ENCODE measurements at places on chromosomes 7 and 10. TPM values are rescaled to one million over a fixed set of nuclear protein-coding genes. Genes with fewer than 3 reads are reported as not detected.

DNA sequence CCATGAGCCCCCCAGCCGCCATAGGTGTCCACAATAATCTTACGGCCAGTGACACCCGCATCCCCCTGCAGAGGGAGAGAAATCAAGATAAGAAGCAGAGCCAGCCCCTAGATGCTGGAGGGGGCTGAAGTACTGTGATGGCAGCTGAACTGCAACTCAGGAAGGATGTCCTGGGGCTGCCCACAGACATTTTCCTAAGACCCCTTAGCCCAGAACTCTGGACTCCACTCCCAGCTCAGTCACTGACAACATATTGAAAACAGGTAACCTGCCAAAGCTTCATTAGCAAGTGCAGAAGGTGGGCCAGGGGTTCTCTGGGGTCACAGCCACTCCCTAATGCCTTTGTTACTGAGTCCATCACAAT lies 14.3 kb downstream of the MAT1A start:
- DNase-seq: no peak

DNA sequence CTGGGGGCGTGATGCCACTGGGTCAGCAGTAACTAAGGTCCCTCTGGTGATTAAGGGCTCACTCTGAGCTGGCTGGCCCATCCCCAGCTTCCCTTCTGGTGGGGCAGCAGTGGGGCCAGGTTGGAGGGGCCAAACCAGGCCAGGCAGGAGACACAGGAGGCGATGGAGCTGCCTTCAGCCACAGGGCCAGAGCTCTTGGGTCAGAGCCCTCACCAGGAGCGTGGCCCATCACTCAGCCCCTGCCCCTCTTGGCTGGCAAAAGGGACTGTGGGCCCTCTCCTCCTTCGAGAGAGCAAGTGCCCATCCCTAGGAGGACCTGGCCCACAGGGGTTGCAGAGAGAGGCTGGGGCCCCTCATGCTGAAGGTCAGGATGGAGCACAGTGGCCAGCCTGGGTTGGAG lies 4.5 kb downstream of the KCNK18 start:
- no peak for DNase-seq

- no peak for DNase-seq
Measured at GRCh38 chr10:30752481-30752881, 122.9 kb upstream of the LYZL2 start.

DNA sequence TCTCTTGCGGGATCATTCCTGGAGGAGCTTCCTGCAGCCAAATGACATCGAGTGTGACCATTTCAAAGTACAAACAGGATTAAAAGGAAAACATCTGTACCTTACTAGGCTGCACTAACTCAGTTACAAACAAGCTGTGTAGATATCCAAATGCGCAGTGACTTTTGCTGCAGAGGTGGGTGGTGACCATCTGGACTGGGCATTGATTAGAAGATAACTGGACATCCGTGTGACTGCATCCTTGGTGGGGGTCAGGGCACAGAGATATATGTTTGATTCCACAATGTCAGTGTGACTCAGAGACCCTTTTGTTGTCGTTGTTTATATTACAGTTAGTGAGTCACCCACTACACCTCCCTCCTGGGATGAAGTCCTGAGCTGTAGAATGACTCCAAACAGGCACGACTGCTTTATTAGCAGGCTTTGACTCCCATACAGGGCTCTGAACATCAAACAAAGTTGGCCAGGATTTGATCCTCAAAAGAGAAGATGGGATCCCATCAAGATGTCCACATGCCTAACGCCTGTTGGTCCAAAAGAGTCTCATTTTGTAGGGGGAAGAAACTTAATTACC lies 56.7 kb upstream of the SDK1 start:
- no peak for DNase-seq

Gene DGKI
- 0.99 TPM for polyA plus RNA-seq
